ENCODE measurements at places on chromosomes 7 and 10.

- DNase-seq, result no peak
Measured at GRCh38 chr10:121098751-121099150, 247.6 kb downstream of the WDR11 start.

GRCh38 chr7:37081436-37081835, 357.1 kb upstream of the AOAH start:
- DNase-seq, result no peak

- no peak for DNase-seq
Measured at GRCh38 chr7:135879233-135879632, 97.9 kb downstream of the MTPN start.

DNA sequence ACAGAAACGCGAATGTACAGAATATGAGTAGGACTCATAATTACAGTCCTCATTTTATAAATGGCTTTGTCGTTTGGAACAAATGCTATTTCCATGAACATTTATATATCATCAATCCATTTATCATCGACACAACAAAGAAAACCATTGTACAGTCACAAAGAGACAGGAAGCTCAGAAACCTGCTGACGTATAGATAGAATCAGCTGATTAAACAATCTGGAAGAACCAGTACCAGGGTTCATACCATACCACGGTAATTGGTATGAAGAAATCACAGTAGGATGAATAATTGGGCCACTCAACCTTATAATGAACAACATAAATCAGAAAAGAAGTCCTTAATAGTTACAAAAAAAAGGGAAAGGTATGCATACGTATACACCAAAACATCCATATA, 295.0 kb downstream of the PARD3 start:
- no peak for DNase-seq

- DNase-seq, result no peak
Measured at GRCh38 chr10:128713874-128714570, 587.8 kb upstream of the MKI67 start.

DNA sequence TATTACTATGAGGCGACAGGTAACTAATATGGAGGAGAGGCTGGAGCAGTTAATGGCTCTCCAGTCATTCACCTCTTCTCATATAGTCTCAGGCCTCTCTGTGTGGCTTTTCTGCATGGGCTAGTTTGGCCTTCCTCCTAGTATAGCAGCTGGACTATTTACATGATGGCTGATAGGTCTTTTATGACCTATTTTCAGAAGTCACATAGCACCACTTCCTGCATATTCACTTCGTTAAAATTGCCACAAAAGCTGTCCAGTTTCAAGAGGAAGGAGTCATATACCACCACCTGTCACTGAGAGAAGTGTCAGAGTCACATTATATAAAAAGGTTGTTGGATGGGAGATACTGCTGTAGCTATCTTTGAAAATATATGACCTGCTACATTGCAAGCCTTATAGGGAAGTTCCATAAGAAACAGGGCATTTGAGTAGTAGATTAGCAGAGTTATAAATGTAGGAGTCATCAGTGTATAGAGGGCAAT, 8.0 kb upstream of the DMTF1 start:
- no peak for DNase-seq

DNA sequence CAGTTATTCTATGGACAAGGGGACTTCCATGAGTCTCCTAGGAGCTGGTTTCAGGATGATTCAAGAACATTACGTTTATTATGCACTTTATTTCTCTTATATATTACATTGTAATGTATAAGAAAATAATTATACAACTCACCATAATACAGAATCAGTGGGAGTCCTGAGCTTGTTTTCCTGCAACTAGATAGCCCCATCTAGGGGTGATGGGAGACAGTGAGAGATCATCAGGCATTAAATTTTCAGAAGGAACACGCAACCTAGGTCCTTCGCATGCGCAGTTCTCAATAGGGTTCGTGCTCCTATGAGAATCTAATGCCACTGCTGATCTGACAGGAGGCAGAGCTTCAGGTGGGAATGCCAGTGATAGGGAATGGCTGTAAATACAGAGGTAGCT, 137.9 kb downstream of the ANKRD30A start:
- no peak for DNase-seq

DNA sequence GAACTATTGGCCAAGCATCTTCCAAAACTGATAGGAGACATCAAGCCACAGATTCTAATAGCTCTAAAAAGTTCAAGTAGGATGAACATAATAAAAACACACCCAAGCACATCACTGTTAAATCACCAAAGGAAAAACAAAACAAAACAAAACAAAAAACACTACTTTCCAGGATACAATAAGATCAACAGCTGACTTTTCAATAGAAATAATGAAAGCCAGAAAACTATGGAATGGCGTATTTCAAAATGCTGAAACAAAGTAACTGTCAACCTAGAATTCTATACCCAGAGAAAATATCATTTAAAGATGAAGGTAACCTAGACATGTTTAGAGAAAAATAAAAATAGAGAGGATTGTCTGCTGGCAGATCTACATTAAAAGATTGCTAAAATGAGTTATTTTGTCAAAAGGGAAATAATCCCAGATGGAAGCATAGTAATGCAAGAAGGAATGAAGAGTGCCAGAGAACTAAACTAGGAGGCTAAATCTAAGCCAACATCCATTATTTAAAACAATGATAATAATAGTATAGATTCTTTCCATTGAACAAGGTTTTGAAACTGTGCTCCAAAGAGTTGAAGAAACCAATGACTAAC, 13.9 kb downstream of the TUBAL3 start:
- no peak for DNase-seq

- no peak for DNase-seq
Measured at GRCh38 chr7:120856621-120857352, 1.2 kb downstream of the TSPAN12 start.

- no peak for DNase-seq
Measured at GRCh38 chr10:4569151-4569550, 256.9 kb upstream of the AKR1E2 start.

DNA sequence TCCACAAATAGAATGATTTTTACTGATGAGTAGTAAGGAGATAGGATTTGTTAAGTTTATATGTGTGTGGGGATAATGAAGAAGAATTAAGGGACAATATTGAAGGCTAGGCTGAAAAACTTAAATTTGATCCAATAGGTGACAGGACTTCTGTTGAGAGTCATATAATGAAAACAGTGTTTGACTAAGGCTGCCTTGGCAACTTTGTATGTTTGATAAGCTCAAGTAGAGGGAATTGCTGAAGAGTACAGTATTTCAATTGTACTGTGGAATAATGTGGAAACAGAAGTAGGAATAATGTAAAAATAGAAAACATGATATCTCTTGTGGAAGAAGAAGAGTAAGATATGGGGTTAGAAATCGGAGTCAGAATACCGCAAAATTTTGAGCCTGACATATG, 10.5 kb downstream of the R3HCC1L start:
- DNase-seq, result no peak

DNA sequence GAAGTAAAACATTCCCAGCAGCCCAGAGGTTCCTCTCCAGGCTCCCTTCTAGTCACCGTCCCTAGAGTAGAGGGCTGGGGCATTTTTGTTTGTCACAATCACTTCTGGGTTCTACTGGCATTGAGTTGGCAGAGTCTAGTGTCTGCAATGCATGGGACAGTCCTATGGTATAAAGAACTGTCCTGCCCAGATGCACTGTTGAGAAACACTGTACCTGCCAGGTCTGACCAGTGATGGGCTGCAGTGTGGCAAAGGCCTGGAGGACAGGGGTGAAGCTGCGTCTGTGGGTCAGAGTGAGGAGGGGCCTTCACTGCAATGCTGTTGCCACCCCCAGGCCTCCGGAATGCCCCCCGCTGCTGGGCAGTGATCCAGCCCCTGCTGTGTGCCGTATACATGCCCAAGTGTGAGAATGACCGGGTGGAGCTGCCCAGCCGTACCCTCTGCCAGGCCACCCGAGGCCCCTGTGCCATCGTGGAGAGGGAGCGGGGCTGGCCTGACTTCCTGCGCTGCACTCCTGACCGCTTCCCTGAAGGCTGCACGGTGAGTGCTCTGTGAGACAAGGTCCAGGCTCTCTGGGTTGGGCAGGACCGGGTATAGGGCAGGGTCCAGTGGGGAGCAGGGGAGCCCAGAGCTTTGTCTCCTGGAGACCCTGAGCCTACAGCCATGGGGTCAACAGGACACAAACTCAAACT, 14.8 kb downstream of the SMO start:
- no peak for DNase-seq

DNA sequence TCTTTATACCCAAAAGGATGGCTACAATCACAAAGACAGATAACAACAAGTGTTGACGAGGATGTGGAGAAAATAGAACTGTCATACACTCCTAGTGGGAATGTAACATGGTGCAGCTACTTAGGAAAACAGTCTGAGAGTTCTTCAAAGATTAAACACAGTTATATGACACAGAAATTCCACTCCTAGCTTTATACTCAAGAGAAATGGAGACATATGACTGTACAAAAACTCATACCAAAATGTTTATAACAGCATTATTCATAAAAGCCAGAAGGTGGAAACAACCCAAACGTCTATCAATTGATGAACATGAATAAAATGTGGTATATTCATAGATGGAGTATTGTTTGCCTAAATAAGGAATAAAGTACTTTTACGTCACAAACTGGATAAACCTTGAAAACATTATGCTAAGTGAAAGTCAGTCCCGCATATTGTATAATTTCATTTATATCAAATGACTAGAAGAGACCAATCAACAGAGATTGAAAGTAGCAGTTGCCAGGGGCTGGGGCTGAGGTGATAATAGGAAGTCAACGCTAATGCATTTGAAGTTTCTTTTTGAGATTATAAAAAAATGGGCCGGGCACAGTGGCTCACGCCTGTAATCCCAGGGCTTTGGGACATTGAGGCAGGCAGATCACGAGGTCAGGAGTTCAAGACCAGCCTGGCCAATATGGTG, 61.6 kb upstream of the SRPK2 start:
- DNase-seq, result no peak

DNA sequence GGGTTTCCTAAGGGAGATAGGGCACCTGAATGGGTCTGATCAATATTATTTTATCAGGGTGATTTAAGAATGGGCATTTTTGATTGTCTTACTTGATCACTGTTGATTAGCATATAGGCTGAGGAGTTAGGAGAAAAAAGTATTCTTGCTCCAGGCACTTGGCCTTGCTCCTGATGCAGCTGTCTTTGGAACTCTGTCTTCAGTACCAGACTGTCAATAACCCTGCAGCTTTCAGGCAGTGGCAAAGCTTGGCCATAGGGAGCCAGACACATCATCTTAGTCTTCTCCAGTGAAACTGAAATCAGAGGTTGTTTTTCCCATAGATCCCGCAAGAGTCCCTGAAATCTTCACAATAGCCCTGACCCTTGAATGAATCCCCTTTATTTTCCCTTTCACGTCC, 47.2 kb downstream of the EXOC4 start:
- DNase-seq, result no peak

- DNase-seq, result no peak
Measured at GRCh38 chr7:421136-421991, 98.3 kb downstream of the PDGFA start.

- DNase-seq, result no peak
Measured at GRCh38 chr10:132911786-132912097, 30.6 kb downstream of the CFAP46 start.

GRCh38 chr7:106693677-106694353, 32.9 kb upstream of the CCDC71L start:
- no peak for DNase-seq

DNA sequence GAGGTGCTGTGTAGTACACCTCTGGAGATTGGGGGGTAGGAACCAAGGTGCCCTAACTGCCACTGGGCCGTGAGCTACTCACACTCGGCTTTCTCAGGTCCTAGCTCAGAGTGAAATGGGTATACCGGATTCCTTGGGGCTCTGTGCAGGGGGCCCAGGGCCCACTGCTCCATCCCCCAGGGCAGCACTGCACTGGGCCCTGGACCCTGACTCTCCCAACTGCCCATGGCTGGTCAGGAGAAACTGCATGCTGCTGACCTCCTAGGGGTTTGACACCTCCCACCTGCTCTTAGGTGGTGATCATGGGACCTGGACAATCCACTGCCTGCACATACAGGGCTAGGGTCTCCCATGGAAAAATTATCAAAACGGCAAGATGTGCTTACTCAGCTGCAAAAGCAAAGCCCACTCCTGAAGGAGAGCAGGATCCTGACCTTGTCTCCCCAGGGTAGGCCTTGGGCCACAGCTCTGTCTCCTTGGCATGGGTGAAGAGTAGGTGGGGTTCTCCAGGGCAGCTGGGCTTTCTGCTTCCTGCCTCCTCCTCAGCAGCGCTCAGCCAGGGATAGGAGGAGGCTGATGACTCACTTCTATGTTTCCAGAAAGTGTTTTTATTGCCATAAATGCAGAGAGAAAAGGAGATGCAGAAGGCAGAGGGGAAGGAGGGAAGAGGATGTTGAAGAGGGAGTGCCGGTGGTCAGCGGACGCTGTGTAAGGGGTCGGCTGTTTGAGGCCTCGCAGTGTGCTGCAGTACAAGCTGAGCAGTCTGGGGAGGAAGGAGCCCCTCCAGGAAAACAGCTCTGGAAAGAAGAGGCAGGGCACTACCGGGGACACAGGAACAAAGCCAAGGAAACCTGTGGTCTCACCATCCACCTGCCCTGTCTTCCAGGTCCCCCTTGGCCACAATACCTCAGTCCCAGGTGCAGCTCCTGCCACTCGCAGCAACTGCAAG, 107.8 kb downstream of the ARHGAP22 start:
- DNase-seq, result no peak

DNA sequence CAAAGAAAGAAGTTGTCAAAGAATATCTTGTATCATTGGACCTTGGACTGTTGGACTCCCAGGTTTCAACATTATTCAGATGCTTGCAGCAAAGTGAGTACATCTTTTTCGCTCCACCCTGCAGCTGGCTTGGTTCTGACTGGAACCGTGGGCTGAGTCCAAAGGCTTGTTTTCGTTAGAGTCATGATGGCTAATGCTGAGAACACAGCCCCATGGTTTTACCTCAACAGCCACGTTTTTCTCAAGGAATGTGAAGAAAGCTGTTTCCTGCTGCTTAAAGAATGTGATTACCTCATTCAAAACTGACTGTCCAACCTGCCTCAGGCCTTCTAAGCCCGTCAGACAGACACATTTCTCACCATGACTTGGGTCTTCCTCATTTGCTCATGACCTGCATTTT, 69.5 kb downstream of the STEAP1B start:
- DNase-seq, result no peak

DNA sequence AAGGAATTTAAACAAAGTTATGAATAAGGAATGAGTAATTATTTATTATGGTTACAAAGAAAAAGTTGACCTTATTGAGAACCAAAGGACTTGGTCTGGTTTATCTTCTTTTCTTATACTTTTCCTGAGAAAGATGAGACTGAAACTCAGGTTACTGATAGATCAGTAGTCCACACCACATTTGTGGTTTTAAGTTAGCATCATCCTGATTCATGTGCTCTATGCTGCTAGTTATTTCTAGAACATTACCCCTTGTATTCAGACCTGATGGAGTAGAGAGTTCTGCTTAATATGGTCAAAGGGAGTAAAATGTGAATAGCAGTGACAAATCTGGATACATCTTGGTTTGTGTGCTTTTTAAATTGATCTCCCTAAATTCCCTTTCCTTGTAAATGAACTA, 63.8 kb downstream of the FOXP2 start:
- DNase-seq, result no peak

DNA sequence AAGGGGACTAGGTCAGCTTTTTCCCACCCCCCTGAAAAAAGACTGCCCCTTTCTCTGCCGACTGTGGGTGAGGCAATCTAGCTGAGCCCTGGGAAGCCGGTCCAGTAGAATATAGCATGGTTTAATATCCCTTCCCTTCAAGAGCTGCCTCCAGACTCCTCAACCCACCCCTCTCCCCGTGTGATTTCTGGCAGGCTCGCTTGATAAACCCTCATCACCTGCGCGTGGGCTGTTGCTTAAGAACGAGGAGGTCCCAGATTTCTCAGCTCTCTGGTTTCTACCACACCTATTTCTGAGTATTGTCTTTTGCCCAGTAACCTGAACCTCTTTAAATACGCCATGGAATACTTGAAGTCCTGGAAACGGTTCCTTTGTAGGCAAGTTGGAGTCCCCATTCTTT, 2.0 kb upstream of the LRRC4 start:
- DNase-seq, result no peak

GRCh38 chr7:907158-907980, 31.0 kb downstream of the GET4 start:
- DNase-seq, result no peak

Measured in activated CD4-positive, alpha-beta T cell treated with anti-CD3 and anti-CD28 coated beads for 1 hour (primary cell).